ENCODE measurements at places on chromosomes 7 and 10.

DNA sequence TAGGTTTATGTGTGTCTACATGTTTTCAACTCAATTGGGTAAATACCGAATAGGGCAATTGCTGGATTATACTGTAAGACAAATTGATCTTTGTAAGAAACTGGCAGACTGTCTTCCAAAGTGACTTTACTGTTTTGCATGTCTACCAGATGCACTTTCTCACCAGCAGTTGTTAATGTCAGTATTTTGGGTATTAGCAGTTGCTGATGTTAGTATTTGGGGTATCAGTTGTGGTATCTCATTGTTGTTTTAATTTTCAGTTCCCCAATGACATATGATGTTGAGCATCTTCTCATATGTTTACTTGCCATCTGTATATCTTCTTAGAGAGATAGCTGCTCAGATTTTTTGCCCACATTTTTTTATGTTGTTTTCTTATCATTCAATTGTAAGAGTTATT is 10.6 kb downstream of the PDE6C start:
- no peak for DNase-seq

GRCh38 chr10:26445411-26446031 is 7.4 kb downstream of the APBB1IP start:
- DNase-seq, result no peak

DNA sequence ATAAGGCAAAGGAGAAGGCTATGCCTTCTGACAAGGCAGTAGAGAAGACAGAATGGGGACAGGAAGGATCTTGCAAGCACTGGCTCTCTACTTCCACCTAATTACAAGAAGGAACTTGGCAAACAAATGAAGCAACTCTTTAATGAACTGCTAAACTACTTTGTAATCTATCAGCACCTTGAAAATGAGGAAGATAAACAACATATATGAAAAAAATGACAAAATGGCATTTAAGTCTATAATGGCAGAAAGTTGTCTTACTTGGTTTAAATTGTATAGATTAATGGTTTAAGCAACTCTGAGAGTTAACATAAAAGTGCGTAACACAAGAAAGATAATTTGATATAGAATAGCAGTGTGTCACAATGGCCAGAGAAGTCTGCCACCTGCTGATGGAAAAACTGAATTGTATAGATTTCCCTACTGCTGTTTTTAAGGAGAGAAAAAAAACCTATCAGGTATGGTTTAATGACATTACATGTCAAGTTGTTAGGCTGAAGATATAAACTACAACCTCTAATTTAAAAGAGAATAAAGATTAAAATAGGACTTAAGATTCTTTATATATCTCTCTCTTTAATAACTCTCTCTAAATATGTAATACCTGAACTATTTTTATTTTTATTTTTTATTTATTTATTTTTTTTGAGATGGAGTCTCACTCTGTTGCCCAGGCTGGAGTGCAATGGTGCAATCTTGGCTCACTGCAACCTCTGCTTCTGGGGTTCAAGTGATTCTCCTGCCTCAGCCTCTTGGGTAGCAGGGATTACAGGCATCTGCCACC is 11.8 kb downstream of the NT5C3A start:
- no peak for DNase-seq

DNA sequence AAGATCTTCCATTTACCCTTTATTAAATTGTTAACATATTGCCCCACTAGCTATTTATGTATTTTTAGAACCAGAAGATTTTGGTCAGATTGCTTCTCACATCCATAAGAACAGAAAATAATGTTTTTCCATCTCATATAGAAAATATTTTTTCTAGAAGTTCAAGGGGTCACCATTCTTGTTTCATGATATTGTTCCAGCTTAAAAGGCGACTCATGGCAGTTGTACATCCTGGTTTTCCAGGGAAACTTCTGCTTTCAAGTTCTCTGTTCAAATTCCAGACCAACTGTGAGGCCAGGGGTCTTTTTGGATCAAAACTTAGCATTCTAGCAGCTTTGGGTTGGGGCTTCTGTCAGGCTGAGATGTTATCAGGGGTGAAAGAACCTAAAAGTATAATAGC is 84.4 kb downstream of the LRRC4 start:
- DNase-seq, result no peak

- DNase-seq, result no peak
Observed at GRCh38 chr10:118729641-118730258, 25.0 kb downstream of the CACUL1 start.

DNA sequence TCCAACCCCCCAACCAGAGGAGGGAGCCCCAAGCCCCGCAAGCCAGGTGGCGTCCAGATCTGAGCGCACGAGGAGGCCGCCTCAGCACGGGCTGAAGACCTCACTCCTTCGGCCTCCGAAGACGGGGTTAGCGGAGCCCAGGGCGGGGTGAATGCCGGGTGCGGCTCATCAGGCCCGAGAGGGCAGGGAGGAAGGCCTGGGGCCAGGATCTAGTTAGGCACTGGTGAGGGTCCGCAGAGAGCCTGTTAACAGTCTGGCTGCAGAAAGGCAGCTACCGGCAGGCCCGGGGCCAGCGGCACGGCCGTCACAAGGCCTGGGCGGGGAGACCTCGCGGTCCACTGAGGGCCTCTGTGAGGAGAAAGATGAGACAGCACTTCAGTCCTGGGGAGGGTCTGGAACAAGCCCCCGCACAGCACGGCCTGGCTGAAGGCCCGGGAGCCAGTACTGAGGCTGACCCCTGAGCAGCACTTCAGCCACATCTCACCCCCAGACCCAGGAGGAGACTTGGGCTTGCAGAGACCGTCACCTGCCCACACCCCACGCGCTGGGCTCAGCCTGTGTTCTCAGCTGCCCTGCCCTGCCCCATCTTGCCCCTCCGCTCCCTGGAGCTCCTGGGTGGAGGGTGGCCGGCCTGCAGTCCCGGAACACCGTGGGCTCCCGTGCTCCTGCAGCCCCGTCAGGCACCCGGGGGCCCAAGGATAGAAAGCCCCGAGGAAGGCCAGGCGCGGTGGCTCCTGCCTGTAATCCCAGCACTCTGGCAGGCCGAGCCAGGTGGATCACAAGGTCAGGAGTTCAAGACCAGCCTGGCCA is 193.2 kb downstream of the ELFN1 start:
- DNase-seq, result no peak

- DNase-seq, result no peak
Observed at GRCh38 chr10:51462076-51462779, 237.2 kb downstream of the CSTF2T start.

- DNase-seq, result no peak
Observed at GRCh38 chr10:48456361-48456804, 148.5 kb downstream of the ARHGAP22 start.

GRCh38 chr10:79137300-79137756 is 68.6 kb downstream of the ZMIZ1 start:
- no peak for DNase-seq

DNA sequence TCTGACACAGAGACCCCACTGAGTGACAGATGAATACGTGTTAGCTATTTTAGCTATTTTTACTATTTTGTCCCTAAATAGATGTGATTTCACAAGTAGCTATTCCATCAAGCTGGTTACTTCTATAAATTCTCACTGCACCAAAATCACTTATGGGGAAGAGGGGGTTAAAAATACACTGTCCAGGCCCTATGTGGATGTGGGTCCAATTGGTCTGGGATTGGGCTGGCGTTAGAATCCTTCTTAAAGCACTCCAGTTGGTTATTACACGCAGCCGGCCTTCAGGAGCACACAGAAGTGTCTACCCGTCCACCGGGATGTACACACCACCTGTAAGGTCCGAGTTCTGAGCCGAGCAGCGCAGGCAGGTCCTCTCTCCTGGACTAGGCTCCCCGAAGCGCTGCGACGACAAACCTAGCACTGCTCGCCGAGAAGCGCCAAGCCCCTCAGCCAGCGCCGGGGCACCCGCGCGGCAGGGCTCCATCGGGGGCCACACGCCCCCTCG is 222.3 kb upstream of the MKLN1 start:
- no peak for DNase-seq

GRCh38 chr7:4268040-4268965 is 413.8 kb upstream of the FOXK1 start:
- no peak for DNase-seq

GRCh38 chr7:90579181-90579688 is 16.9 kb upstream of the CDK14 start:
- DNase-seq, result no peak

DNA sequence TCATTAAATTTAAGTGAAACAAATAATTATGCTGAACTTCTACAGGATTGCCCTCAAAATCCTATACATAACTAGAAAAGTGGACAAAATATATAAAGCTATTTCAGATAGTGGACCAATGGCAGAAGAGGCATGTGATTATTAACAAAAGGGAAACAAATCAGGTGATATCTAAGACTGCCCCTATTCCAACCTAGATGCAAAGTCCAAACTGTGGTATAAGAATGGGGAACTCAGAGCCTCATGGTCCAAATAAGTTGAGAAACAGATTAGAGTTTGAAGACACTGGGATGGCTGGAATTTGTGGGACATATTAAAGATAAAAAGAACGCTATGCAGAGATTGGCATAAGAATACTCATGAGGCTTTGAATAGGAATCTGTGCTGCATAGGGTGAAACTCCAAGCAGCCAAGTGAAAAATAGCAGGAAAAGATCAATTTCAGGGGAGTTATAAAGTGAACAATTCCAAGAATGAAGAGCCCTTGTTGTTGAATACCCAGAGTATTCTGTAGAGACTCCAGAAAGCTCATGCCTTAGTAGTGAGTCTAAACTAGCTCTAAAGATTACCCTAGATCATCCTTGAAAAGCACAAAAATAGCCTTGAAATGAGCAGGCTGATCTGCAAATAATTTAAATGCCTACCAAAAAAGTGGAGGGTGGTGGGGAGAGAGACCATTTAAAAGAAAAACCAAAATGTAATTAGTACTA is 152.4 kb downstream of the IMMP2L start:
- no peak for DNase-seq

- no peak for DNase-seq
Observed at GRCh38 chr10:672203-672602, 17.3 kb downstream of the DIP2C start.

DNA sequence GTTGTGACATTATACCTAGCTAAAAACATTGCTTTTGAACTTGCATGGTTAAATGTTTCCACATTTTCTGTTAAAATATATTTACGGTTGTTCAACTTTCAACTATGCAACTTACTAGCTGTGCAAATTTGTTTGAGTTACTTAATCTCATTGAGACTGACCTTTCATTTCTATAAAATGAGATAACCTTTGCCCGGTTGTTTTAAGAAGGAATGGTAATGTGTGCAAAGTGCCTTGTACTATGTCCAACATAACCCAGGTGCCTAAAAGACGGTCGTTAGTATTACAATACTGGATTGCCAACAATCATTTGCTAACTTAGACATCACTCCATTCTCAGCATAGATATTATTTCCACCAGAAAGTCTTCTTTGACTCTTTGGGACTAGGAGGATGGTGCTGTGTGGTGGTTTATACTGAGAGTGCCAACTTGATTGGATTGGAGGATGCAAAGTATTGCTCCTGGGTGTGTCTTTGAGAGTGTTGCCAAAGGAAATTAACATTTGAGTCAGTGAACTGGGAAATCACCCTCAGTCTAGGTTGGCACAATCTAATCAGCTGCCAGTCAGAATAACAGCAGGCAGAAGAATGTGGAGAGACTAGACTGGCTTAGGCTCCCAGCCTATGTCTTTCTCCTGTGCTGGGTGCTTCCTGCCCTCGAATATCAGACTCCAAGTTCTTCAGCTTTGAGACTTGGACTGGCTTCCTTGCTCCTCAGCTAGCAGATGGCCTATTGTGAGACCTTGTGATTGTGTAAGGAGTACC is 85.2 kb upstream of the PDSS1 start:
- no peak for DNase-seq

DNA sequence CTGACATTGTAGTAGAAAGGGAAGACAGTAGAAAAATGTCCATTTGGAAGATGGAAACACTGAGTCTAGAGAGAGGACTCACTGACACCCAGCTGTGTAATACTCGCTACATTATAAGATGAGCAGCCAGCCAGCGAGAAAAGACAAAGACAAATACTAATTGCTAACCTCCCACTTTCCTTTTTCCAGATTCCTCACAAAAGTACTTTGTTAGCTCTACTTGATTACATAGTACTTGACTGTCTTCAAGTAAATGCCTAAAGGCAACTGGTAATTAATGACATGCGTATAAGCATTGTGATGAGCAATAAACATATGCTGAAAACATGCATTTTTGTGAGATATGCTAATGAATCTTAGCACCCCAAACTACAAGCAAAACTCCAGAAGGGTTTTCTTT is 363.1 kb downstream of the GPAM start:
- no peak for DNase-seq

GRCh38 chr7:139038691-139039090 is 2.8 kb upstream of the ZC3HAV1L start:
- DNase-seq, result no peak

- DNase-seq, result no peak
Observed at GRCh38 chr10:78537018-78537417, 503.4 kb downstream of the RPS24 start.

GRCh38 chr10:123318516-123318915 is 164.3 kb downstream of the BUB3 start:
- DNase-seq, result no peak

DNA sequence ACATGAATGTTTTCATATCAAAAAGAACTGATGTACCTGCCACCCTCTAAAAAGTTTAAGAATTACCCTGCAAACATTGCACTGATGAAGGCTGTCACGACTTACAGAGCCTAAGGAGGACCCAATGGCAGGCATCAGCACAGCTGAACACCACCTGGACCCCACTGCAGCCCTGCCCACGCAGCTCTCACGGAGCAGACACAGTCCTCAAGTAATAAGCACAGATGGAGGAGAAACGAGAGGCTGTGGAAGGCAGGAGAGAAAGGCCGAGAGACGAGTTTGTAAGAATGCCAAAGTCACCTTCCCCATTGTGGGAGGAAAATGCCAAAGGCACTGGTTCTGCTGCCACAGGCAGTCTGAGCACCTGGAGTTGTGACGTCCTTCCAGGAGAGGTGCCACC is 135.0 kb downstream of the DLG5 start:
- DNase-seq, result no peak

GRCh38 chr10:95290461-95291364 is at the start of gene PDLIM1:
Gene PDLIM1 (minus strand): TSS chr10:95291003. CDS start chr10:95290915, 88 bp downstream.
- no peak for DNase-seq

- no peak for DNase-seq
Observed at GRCh38 chr7:86760236-86760635, 116.5 kb downstream of the GRM3 start.
